ENCODE measurements at places on chromosomes 1 and 21.

DNA sequence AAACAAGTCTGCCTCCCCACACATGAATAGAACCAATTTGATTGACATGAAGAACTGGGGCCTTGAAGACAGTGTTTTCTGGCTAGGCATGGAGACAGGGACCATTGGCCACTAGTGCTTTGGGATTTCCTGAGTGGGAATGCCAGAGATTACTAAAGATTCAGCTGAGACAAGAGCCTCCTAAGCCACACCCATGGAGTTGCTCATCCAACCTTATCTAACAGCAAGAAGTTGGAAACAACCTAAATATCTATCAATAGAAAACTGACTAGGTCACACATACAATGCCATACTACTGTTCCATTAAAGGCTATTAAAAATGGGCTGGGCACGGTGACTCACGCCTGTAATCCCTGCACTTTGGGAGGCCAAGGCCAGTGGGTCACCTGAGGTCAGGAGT is 184.1 kb downstream of the ZBTB18 start:
- no peak for DNase-seq

GRCh38 chr1:187476671-187477070 is 647.9 kb downstream of the PLA2G4A start:
- no peak for DNase-seq

GRCh38 chr21:46171585-46171984 is 12.7 kb downstream of the SPATC1L start:
- DNase-seq: peak; percentile 26

DNA sequence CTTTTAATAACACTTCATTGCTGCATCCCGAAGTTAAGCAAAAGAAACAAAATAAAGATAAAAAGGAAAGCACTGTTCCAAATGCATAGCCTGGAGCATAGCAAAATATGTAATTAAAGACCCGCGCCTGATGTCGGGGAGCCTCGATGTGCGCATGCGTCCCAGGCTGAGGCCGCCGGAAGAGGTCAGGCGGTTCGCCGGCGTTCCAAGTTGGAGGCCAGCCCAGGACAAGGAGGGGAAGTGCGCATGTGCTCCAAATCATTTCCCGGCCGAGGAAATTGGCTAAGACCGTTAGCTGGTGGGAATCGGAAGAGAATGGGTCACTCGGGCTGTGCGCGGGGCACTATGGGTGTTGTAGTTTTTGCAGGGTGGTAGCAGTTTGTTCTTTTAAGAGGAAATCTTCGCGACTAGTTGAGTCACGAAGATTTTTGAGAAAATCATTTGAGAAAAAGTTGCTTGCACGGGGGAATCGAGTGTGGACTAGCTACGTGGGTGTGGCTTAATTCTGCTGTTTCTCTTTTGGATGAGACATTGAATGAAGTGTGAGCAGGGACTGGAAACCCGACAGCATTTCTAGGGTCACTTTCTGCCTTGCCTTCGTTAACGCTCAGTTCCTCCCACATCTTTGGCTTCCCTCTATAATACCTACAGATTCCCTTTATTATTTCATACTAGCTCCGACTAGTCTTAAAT is 31.0 kb upstream of the CD1D start:
- DNase-seq: peak; percentile 96

DNA sequence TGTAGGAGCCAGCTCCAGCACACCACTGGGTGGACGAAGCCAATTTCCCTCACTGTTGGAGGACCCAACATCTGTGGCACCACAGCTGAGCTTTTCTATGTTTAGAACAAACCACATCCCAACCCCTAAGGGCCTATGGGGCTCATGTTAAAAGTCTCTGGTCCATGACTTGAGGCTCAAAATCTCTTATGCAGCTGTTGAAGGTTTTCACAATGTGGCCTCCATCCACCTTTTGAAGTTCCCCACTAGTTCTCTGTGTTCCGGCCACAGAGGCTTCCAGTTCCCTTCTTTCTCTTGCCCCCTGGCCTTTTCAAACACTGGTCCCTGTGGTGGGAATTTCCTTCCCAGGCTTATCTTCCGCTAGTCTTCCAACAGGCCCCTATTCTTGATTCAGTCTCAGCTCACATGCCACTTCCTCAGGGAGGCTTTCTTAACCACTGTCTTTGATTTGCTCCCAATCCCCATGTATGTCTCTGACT is 3.9 kb upstream of the IFNLR1 start:
- no peak for DNase-seq

DNA sequence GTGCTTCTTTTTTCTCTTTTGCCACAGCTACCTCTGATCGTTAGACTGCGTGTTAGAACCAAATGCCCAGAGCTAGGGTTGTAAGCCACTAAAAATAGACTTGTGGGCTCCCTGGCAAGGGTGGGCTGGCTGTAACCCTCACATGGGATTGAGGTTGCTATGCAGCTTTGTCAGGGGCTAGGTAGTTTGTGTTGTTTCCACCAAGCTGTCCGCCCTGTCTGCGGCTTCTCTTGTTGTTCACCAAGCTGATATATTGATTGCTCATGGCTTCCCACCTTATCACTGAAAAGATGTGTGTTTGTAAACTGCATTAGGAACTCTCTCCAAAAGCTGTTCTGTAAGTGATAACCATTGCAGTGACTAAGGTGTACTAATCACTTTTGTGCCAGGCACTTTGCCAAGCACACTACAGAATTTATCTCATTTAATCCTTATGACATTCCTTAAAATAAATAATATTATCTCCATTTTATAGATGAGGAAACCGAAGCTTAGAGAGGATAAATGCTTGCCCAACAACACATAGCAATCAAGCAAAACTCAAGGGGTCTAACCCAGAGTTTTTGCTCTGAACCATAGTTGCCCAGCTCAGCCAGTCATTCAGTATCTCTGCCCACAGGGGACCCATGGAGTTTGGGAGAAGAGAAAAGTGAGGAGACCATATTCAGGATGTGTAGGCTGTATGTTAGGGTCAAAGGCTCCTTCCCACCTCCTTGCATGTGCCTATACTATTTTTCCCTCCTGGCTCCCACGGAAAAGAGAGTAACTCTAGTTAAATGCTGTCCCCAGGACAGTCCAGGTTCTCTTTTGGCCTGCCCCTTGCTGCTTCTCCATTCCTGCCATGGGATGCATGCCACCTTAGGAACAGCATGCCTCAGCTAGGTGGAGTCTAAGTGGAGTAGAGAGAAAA is 42.2 kb upstream of the TARBP1 start:
- DNase-seq: no peak

- DNase-seq: no peak
Measured at GRCh38 chr1:197771904-197772556, 3.2 kb downstream of the DENND1B start.

DNA sequence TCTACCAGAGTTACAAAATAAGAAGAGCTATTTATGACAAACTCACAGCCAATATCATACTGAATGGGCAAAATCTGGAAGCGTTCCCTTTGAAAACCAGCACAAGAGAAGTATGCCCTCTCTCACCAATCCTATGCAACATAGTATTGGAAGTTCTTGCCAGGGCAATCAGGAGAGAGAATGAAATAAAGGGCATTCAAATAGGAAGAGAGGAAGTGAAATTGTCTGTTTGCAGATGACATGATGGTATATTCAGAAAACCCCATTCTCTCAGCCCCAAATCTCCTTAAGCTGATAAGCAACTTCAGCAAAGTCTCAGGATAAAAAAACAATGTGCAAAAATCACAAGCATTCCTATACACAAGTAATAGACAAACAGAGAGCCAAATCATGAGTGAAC is 1169.5 kb downstream of the AMY1C start:
- no peak for DNase-seq

DNA sequence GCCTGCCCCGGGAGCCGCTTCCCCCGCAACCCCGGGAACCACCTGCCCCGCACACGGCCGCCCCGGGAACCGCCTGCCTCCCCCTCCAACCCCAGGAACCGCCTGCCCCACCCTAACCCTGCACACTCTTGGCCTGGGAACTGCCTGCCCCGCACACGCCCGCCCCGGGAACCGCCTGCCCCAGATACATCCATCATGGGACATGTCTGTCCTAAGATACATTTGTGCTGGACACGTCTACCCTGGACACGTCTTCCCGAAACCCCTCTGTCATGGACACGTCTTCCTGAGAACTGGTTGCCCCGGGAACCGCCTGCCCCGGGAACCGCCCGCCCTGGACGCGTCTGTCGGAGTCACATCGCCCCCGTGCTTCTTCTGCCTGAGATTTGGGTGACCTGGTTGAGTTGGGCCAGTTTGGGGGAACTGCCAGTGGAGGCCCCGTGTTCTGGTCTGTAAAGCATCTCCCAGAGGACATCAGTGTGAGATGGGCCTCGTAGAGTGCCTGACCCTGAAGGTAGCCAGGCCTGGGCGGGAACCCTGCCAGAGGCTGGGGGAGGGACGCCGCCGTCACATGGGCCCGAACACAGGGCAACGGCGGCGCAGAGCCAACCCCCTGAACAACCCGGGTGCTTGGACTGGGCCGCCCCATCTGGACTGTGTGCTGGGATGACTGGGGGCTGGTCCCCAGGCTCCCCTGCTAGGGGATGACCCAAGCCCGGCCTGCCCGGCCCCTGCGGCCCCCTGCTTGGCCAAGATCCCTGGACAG is 3.6 kb downstream of the PERM1 start:
- no peak for DNase-seq

DNA sequence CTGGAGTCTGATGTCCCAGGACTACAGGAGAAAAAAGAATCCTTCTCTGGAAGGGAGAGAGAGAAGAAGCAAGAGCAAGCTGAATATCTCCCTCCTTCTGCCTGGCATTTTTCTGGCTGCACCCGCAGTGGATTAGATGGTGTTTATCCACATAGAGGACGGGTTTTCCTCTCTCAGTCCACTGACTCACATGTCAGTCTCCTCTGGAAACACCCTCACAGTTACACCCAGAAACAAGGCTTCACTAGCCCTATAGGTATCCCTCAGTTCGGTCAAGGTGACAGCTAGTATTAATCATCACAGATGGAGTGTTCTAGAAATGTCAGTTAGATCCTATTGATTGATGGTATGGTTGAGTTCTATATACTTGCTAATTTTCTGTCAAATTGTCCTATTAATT is 87.9 kb downstream of the RHOU start:
- DNase-seq: no peak

- DNase-seq: no peak
Measured at GRCh38 chr1:165635823-165636222, 4.8 kb downstream of the MGST3 start.

DNA sequence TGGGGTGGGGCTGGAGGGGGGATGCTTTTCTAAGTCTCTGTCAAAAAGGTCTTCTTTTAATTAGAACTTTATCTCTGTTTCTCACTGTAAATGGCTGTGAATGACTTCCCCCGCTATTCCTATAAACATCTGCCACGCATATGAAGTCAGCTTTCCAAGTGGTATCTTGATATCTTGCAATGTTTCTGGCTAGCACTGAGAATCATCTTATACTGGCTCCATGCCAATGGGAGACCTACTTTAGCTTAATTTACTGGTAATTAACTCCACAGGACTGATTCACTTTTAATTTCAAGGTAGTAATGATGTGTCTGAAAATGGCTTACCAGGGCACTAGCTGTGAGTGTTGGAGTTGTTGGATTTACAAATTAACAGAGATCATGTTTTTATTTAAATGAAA is 4.3 kb downstream of the GPR88 start:
- no peak for DNase-seq

DNA sequence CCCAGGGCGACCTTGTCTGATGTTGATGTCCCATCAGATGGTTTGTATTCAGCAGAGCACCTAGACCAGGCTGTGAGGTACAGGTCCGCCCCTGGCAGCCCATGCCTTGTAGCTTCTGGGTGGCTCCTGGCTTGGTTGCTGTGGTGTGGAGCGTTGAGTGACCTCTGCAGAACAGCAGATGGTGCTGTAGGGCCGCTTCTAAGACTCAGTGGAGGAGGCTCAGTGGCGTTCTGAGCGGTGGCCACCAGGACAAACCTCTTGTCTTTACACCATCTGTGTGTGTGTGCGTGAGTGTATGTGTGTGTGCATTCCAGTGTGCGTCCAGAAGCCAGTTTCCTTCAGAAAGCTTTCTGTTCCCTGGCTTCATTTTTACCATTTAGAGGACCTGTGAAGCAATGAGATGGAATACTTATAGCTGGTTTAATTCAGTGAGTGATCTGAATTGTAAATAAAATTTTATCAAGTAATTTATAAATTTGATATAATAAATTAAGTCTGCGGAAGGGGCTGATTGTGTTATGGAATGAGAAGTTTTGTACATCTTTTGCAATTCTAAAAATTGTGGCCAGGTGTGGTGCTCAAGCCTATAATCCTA is 66.1 kb downstream of the ADARB1 start:
- peak; percentile 86 for DNase-seq

- no peak for DNase-seq
Measured at GRCh38 chr1:160460214-160460642, 59.9 kb downstream of the VANGL2 start.

DNA sequence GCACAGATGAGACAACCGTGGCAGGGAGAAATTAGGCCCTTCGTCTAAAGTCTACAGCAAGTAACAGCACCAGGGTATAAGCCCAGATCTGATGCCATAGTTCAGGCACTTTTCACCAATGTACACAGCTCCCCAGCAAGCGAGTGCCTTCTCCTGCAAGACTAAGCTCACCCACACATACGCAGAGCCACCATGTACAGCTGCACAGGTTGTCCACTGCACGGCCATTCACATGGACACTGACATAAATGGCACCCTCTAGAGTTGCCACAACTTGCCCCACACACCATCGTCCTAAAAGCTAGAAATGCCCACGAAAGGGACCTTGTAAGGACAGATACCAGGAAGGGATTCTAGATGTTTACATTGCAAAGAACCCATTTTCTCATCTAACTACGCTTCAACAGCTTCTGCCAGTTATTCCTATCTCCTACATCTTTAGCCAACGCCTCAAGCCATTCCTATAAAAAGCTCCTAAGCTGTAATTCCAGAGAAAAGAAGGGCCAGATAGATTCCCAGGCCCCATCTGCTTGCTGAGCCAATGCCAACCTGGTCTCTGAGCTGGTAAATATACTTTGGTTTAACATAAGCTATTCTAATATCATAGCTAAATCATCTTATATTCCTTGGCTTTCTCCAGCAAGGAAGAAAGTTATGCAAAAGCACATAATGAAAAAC is 174.0 kb upstream of the KAZN start:
- no peak for DNase-seq

DNA sequence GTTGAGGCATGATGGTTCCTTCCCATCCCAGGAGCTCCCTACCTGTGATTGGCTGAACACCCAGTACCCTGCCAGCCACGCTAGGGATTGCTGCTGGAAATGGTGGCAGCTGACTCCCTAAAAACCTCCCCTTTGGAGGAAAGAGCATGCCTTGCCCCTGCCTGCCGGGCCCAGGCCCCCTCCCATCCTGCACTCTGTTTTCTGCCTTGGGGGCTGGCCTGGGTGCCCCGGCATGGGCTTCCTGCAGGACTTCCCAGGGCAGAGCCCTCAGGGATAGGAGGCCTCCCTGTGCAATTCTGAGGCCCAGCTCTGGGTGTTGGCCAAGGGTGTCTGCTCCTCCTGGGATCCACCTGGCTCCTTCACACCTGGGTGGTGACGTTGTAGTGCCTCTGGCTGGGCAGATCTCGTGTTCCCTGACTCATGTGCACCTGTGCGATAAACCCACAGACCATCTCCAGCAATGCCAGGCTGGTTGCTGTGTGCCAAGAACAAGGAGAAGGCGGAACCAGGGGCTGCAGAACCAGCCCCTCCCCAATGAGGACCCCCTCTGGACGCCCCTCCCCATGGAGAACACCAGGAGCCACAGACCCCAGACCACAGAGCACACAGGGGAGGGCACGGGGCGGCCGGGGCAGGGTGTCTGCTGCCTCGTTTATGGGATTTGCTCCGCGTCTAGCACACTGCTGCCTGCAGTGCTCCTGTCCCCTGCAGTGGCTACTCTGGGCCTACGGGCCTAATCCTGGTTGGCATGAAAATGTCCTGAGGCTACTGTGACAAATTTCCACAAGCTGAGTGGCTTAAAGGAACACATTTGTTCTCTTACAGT is 13.6 kb downstream of the CSTB start:
- DNase-seq: no peak

All from testis (tissue), 5 donors.